HT1080 (cell line): ENCODE measurements at places on chromosomes 12 and 14.

GRCh38 chr12:103572312-103573045 is 14.6 kb upstream of the STAB2 start:
- no peak for DNase-seq

DNA sequence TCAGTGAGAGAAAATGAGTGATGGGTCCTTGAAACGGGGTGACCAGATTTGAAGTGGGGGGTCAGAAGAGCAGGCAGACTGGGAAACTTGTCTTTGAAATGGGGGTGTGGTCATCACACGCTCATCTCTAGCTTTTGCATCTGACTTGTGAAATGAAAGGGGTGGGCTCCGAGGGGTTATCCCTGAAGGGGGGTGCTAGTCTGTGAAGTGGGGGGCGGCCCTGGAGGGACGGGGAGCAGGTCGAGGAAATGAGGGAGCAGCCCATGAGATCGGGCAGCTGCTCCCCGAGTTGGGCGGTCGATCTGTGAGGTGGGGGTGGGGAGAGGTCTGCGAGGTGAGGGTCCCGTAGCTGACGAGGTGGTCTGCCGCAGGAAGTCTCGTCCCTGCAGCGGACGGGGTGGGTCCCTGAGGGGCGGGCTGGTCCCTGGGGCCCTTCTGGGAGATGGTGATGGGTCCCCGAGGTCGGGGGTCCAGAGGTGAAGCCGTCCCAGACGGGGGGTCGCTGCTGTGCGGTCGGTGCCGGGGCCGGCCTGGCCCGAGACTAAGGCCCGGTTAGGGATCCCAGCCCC is 542 bp downstream of the PXN start:
- no peak for DNase-seq

DNA sequence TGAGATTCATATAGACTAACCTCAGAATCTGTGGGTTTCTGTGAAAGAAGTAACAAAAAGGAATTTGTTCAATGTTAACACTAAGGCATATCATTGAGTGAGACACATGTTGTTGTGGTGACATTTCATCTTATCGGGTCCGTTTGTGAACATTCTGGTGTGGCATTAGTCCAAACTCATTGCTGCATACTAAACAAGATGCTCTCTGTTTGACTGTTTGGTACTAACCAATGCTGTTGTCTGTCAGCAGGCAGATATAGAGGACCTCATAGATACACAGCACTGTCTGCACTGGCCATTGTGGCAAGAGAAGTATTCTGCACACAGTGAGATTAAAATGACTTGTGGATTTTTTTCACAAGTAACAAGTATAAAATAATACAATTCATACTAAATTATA is 41.2 kb downstream of the SLC25A21 start:
- no peak for DNase-seq

GRCh38 chr14:81200054-81200453 is 20.7 kb downstream of the GTF2A1 start:
- DNase-seq, result no peak

- no peak for DNase-seq
These were observed 6.1 kb downstream of the SPRING1 start for GRCh38 chr12:116731801-116732200.

GRCh38 chr12:54479421-54479820 is 6.0 kb upstream of the GTSF1 start:
- DNase-seq, result no peak

- DNase-seq, result peak; percentile 31
These were observed 38.2 kb downstream of the BAZ2A start for GRCh38 chr12:56591961-56592360.

- DNase-seq, result no peak
These were observed 89.7 kb downstream of the NRXN3 start for GRCh38 chr14:78259831-78260230.

GRCh38 chr14:33455654-33456345 is 495.1 kb downstream of the EGLN3 start:
- no peak for DNase-seq

DNA sequence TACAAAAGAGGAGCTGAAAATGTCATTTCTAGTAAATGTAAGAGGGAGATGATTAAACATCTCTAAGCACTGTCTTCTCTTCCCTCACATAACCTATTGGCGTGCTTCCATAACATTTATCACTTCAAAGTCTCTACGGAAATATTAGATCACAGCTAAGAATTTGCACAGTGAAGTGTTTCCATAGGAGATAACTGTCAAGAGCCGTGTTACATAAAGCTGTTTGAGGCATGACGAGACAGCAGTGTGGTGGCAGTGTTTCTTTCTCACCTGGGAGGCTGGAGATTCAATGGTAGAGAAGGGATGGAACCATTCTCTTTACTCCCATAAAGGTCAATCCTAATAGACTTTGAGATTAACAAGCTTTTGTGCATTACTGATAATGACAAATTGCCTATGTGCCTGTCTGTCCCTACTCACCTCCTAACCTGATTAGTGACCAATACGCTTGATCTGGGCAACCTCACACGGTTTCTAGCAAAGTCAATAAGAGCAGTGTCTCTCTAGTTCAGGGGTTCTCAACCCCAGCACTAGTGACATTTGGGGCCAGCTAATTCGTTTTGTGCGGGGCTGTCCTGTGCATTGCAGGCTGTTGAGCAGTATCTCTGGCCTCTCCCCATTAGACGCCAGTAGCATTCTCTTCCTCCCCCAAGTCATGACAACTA is 35.3 kb downstream of the FBXW8 start:
- DNase-seq, result no peak

- no peak for DNase-seq
These were observed 596 bp upstream of the BICD1 start for GRCh38 chr12:32105986-32106516.

- DNase-seq, result no peak
These were observed 11.5 kb upstream of the PLEK2 start for GRCh38 chr14:67423424-67423823.

DNA sequence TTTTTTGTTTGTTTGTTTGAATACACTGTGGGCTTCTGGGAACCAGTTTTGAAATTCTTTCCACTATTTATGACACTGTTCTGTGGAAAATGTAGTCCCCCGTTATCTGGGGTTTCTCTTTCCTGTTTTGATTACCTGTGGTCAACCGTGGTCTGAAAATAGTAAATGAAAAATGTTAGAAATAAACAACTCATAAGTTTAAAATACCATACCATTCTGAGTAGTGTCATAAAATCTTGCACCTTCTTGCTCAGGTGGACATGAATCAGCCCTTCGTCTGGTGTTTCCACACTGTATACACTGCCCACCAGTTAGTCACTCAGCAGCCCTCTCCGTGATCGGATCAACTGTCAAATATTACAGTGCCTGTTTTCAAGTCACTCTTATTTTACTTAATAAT is 5.1 kb upstream of the PAPOLA start:
- no peak for DNase-seq

GRCh38 chr12:11746940-11747716 is 97.7 kb downstream of the ETV6 start:
- no peak for DNase-seq
